Activated effector memory CD4-positive, alpha-beta T cell treated with Interleukin-2 at 50 U/mL for 16 hours (primary cell): ENCODE measurements at places on chromosomes 7 and 10.

GRCh38 chr7:26538216-26538615 is 246.6 kb downstream of the SNX10 start:
- no peak for DNase-seq

DNA sequence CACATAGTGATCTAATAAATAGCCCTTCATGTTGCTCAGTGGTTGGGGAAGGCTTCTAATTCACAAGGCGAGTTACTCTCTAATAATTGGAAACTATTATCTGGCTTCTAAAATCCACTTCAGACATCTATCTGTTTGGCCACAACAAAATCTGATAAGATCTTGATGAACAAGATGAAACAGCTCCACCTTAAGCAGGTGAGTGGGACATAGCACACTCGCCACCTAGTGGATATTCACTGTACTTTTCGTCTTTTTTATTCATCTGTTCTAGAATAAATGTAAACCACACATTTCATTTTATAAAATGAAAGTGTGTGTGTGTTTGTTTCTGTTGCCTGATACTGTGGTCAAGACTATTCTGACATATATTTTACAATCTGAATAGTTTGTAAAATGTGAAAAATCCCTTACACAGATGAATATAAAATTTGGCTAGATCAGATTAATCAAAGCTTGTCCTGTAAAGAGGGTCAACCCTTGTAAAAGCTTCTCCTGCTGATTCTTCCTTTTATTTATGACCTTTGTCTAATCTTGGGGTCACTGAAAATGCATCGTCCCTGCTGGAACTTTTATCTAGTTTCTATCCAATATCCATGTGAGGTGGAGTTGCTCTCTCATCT is 26.5 kb upstream of the CNTNAP2 start:
- DNase-seq: no peak

DNA sequence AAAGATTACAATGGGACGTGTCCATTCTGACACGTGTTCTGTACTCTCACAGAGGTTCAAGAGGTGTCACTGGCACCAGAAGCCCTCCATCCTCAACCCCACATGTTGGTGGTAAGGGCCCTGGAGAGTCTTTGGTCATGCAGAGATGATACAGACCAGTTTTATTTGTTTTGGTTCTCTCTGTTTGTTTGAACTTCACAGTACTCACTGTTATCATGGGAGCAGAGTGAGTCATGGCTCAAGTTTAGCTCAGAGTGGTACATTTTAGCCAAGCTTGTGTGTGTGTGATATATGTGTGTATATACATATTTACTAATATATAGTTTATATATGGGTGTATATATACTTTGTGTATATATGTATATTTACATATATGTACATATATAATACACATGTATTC is 935.6 kb downstream of the GRID1 start:
- no peak for DNase-seq

DNA sequence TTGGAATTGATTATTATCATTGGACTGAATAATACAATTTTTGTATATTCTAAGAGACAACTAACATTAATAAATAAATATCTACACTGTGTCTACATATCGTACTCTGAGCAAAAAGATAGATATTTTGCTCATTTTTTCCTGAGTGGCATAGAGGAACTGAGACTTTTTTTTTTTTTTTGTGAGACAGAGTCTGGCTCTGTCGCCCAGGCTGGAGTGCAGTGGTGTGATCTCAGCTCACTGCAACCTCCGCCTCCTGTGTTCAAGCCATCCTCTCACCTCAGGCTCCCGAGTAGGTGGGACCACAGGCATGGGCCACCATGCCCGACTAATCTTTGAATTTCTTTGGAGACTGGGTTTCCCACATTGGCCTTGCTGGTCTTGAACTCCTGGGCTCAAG is 14.0 kb downstream of the KMT2E start:
- no peak for DNase-seq
